ENCODE measurements at places on chromosomes 16 and 17.

DNA sequence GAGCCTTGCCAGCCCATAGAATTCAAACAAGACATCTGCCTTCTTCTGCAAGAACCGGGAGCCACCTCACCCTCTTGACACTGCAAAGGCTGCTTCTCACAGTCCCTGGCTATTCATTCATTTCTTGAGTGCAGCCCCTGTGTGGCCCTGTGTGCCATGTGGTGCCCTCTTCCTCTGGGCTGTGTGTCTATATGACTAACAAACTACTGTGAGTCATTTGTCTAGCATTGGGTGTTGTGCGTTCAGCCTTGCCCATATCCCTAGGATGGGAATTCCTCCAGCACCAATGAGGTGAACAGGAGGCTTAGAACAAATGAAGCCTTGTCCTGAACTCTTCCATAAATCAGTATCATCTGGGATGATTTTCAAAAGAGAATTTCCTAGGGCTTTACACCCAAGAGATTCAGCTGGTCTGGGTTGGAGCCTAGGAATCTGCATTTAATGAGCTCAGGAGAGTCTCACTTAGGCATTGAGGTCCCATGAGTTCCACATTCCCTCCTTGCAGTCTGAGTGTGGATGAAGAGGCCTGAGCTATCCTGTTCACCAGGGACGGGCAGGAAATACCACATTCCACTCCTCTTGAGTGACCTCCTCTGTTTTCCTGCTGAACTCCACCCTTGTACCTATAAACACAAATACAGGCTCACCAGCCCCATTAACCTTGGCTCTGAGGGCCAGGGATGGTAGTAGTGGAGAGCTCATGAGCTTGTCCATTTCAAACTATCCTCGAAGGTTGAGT, 308.7 kb upstream of the N4BP1 start:
- DNase-seq = no peak

GRCh38 chr16:31452631-31453106, 6.6 kb upstream of the ARMC5 start:
- no peak for DNase-seq

- DNase-seq = no peak
Measured at GRCh38 chr17:28899212-28899815, 1.8 kb upstream of the FLOT2 start.

DNA sequence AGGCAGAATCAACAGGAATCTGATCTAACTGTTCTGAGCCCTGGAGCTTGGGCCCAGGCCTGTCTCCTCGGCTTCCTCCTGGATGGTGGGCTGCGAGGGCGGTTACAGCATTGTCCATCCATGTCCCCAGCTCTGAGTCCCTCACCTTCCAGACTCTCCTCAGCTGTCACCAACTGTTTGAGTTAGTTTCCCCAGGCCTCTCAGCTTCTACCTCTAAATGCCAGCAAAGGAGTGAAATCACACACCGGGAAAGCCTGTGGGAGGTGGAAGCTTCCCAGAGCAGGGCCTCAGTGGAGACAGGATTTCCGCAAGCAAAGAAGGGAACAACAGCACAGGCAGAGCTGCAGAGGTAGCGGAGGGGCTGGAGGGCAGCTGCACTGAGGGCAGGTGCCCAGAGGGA, 9.4 kb upstream of the PRPSAP2 start:
- no peak for DNase-seq

DNA sequence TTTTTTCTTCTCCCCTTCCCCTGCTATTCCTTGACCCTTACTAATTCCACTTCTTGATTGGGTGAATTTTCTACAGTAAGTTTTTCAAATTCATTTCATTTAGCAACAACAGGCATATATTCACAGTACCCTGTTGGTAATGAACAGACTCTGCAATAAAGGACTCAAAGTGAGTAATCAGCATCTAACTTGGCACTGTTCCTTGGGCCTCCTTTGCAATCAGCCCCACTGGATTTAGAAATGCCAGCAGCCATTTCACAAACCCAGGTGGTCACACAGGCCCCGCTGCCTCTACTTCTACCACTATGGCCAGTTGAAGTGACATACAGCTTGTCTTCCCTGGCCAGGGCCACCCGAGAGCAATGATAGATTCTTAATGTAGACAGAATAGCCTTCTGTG, 113.8 kb downstream of the CYB561 start:
- no peak for DNase-seq

DNA sequence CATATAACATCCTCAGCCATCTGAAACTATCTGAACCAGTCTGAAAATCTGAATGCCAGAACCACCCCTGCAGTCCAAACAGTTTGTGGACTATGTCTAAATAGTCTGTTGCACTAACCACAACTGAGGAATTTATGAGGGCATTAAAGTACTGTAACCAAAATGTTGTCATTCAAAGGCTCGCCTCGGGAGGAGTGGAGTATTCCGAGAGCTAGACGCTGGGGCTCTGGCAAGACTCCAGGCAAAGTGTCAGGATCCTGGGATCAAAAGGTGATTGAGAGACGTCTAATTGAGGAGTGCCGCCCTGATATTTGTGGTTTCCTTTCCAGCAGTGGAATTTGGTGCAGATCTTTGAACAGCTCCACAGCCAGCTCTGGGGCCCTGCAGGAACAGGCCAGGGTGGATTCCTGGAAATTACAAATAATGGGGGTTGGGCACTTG, 142.9 kb upstream of the MYOCD start:
- no peak for DNase-seq

DNA sequence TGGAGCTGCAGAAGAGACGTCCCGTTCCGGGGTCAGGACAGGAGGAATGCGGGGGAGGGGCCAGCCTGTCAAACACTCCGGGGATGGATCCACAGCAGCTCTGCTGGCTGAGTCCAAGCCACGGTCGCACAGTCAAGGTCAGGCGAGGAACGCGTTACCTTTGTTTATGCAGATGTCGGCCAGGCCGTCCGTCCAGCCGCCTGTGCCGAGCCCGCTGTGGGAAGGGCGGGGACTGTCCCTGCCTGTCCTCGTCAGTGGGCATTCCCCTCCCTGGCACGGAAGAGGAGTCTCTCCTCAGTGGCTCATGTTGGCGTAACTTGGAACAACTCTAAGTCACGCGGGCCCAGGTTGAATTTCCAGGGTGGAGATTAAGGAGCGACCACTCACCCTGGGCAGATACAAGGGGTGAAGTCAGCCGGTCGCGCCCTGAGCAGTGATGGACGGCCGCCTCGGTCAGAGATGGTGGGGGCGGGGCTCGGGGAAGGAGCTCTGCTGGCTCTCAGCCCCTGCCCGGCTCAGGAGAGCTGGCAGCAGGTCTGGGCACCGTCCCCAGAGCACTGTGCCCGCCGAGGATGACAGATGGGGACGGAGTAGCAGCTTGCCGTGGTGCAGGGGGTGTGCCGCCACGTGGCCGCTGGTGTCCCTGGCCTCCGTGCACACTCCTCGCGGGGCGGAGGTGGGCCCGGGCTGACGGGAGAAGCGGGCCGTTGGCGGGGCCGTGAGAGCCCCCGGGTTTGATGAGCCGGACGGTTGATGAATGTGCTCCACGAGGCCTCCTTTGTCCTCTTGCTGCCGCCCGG, 7.3 kb downstream of the CACNA1H start:
- DNase-seq = no peak

- no peak for DNase-seq
Measured at GRCh38 chr17:46851029-46851741, at the start of gene WNT9B. WNT9B (plus strand) TSS chr17:46851583; CDS start chr17:46851639, 56 bp downstream.

DNA sequence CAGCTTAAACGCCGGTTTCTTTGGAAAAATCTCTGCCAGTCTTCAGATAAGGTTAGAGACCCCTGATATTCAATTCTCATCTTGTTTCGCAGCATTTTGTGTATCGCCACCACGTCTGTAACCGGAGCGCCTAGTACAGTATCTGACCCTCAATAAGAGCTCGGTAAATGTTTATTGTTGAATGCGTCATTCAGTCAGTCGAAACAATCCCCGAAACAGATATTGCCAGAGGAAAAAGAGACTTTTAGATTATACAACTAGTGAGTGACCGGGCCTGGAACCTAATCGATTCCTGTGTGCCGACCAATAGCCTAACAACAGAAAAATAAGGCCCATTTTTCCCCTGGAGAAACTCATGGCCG, 626 bp downstream of the PELP1 start:
- DNase-seq = no peak

DNA sequence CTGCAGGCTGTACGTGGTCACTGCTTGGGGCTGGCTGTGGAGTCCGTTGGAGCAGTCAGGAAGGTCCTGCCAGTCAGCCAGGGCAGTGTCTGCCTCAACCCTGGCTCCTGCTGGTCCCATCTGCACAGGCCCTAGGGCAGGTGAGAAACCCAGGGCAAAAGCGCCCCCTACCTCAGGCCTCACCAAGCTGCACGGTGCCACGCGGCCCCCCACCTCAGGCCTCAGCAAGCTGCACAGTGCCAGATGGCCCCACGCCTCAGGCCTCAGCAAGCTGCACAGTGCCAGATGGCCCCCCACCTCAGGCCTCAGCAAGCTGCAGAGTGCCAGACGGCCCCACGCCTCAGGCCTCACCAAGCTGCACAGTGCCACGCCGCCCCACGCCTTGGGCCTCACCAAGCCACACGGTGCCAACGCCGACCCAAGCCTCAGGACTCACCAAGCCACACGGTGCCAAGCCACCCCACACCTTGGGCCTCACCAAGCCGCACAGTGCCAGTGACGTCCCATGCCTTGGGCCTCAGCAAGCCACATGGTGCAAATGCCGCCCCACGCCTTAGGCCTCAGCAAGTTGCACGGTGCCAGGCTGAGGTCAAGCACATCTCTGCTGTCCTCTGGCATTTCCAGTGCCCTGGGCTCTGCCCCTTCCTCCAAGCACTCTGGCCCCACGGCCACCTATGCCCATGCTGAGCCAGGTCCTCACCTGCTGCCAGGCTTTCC, 5.5 kb downstream of the TMEM204 start:
- DNase-seq = no peak

DNA sequence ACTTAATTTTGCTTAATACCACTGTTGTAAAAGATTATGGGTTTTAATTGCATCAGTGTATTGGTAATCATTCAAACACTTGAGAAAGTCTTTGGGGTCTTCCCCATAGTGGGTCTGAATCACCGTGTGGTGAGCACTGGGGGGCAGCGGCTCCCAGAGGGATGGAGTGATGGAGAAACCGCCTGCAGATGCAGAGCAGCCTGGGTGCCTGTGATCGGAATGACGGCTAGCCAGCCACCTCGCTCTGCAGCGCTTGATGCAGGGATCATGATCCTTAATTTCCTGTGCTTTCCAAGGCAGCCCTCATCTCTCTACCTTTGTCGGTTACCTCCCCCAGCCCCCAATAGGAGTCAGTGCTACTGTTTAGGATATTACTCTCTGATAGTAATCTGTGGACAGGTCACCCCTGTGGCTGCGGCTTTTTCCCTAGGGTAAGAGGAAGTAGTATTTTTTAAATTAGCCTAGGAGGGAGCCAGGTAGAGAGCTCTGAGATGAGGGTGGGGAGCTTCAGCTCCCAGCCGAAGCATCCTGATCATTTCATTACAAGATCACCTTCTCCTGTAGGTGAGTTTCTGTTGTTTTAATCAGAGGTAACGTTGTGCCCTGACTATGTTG, 135.6 kb downstream of the MSI2 start:
- DNase-seq = no peak

DNA sequence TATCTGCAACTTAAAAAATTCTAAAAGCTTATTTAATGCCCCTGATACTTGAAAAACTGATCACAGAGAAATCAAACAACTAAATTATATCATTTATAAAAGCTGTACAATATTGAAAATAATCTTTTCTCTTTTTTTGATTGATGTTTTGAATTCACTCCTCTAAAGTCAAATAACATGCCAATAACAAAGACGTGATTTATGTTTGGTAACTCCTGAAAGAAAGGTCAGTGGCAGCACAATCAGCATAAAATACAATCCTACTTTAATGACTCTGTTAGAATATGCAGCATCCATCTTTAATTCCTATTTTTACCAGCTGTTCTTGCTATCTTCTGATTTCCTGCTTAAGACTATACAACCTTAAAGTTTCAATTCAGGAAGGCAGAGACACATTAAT, 50.7 kb upstream of the NACA2 start:
- DNase-seq = no peak

- DNase-seq = no peak
Measured at GRCh38 chr17:46894024-46894423, 28.9 kb upstream of the GOSR2 start.

GRCh38 chr17:59811209-59811608, 81.5 kb downstream of the TUBD1 start:
- no peak for DNase-seq

DNA sequence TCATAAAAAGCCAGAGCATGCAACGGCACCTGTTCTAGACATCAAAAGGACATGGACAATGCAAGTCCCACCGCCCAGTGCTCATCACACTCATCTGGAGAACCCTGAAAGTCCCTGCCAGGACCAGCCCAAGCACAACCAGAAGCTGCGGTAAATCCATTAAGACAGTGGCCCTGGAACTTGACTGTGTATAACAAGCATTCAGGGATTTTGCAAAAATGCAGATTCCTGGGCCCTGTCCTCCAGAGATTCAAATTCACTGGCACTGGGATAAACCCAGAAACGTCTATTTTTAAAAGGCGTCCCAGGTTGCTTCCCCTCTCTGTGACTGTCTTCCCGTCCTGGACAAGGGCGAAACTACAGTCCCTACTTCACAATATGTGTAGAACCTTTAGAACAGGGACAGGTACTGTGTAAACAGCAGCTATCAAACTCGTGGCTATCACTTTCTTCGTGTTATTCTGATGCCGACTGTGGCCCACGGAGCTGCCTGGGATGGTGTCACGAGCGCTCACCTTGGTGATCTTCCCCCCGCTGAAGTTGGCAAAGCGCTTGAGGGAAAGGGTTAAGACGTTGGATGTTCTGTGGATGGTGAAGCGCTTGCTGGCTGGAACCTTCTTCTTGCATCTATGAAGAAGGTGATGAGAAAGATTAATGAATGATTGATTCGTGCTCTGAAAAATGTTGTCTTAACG, 22.3 kb downstream of the USP36 start:
- DNase-seq = no peak

DNA sequence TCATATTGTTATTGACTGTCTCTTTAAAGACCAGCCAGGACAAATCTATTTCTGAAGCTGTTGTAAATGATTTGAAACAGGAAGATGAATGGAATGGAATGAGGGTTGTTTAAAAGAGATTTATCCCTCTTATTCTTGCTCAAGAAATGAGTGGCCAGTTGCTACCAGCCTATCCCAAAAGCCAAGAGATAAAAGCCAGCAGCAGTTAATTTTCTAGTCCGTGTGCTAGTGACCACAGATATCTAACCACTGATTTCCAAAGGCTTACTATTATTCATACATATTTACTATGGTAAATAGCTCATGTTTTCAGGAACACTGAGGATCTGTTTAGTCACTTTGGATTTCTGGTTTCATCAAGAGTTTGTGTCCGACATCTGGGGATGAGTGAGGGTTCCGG, 105.7 kb downstream of the CDH13 start:
- DNase-seq = no peak
